CD8-positive, alpha-beta memory T cell (primary cell): ENCODE measurements at places on chromosomes 7 and 10.

DNA sequence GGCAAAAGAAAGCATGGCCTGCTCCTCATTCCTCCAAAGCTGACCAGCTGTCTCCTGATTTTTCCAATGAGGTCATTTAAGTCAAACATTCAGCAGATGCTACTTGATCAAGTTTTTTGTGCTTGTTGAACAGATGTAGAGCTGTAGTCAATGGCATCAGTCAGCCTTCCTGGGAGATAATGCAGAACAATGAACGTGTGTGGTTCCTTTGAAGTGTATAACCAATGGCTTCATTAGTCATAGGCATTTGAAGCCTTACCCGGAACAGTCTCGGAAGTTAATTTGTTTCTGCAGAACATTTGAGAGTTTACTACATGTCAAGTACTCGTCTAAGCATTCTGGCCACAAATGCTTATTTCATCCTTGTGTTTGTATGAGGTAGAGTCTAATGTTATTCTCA lies 227.1 kb downstream of the ADRA2A start:
- DNase-seq, result no peak

DNA sequence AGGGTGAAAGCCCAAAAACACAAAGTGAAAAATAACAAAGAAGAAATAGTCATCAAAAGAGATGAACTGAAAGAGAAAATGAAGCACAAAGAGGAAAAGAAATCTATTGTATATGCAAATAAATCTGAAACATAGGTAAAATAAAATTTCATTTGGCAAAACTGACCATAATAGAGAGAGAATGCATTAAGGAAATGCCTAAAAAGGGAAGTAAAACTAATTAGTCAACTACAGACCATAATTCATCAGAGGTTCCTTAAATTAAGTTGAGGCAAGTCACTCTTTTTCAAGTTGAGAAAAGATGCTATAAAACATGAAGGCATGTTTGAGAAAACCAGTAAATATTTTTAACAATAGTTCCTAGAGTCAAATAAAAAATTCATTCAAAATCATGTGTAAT lies 233.3 kb downstream of the LRRN3 start:
- DNase-seq, result no peak

GRCh38 chr10:11642566-11642965 lies 31.1 kb upstream of the USP6NL start:
- no peak for DNase-seq

DNA sequence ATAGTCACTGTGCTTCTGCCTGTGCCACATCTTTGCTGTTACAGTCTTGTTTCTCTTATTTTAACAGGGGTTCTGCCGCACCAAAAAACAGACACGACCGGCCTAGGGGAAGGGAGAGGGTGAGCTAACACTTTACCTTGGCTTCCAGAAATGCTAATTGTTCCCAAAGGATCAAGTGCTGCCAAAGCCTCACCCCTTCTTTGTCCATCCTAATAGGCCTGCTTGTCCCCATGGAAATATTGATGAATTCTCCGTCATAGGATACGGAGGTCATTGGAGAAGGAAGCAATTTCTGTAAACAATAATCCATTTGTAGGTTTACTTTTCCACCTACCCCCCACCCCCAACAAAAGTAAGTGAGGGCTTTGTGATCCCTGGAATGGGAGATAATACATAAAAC lies 567.3 kb downstream of the KCNMA1 start:
- DNase-seq, result no peak
